ENCODE measurements at places on chromosomes 2 and 18. TPM values are rescaled to one million over a fixed set of nuclear protein-coding genes. Genes with fewer than 3 reads are reported as not detected.
A peak's percentile ranks its signal among the peaks of the same experiment; 100 is the strongest.

The ADCYAP1 gene
- 16.9 TPM for total RNA-seq

The CHRNG gene
- 3.5 TPM for total RNA-seq

The NCKAP5 gene
- total RNA-seq = 0.20 TPM

The CCDC141 gene
- 0.51 TPM for total RNA-seq

The MAPK4 gene
- total RNA-seq = 13.1 TPM

The USP34 gene
- 104 TPM for total RNA-seq

The FBXO36 gene
- total RNA-seq = 3.4 TPM

The MXD1 gene
- total RNA-seq = 15.8 TPM

The ERBB4 gene
- 1.8 TPM for total RNA-seq

GRCh38 chr2:86214503-86214832, 15.2 kb downstream of the MRPL35 start:
- no peak for DNase-seq

DNA sequence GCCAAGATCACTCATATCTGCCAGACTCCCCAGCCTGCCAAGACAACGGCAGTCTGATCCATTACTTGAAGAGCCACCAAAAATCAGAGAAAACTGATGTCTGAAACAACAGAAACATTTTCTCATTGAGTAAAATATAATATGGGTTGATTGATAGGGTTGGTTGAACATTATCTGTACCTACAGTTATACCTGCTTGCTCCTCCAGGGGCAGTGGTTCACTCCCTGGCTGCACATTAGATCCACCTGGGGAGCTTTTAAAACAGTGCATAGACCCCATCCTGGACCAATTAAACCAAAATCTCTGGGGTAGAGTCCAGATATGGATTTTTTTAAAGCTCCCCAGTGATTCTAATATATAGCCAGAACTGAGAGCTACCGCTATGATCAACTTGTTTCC, 43.6 kb upstream of the SLC14A2 start:
- DNase-seq = peak; percentile 23

DNA sequence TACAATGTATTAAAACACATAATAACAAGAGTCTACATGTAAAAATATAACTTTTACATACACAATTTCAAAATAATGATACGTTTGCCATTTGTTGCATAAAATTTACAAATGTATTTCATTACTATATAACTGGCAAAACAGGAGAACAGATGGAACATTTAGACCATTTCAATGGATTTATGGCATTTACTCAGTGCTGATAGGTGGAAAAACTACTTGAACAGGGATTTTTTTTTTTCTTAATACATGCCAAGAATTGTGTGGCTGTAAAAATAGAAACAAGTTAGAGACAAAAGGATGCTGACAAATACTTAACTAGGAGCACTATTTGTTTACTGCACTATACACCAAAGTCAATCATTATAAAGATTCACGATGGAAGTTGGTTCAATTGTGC, 266.8 kb upstream of the CCDC68 start:
- no peak for DNase-seq

DNA sequence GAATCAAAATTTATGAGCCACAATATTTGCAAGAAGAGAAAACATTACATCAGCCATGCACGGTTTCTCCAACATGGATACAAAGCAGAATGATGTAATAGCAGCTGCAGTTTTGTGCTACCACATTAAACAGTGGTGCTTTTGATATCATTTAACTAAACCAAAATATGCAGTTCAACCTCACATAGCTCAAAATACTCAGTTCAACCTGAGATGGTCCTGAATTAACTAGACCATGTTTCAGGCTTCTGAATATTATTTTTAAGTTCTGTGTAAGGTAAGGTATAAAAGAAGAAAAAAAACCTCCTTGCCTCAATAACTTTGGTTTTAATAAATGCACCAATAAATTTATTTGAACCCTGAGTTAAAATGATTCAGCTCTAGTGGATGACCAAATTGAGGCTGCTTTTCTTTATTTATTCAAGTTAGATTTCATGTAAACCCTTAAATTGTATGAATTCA, 18.8 kb upstream of the TSPYL6 start:
- no peak for DNase-seq

DNA sequence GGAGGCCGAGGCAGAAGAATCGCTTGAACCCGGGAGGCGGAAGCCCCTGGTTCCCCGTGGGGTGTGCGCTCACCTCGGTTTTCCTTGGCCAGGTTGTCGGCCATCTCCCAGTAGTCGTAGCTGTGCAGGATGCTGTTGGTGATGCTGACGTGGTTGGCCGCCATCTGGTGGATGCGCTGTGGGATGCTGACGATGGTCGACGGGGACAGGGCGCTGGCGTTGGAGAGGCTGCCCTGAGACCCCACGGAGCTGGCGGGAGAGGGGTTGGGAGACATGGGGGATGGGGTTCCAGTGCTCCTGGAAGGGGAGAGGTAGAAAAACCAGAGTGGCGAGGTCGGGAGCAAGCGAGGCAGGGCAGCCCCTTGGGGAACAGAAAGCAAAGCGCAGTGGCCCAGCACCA, 64.4 kb upstream of the REV1 start:
- peak; percentile 73 for DNase-seq

DNA sequence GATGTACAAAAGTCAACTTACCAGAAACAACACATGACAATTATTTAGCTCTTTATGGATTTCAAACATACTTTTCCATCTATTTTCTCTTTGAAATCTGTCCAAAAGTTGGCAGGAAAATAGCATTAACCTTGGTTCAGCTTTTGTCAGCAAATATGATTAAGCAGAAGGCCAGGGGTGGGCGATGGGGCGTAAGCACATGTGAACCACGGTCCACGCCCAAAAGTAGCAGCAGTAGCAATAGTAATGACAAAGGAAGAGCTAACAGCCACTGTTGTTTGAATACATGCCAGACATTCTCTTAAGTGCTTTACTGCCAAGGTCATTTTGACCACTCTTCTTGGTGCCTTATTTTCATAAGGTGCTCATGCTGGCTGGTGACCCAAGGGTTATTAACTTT, 73.5 kb downstream of the ANTXR1 start:
- no peak for DNase-seq

- no peak for DNase-seq
These were observed 220.1 kb downstream of the L3MBTL4 start for GRCh38 chr18:6194640-6195039.

DNA sequence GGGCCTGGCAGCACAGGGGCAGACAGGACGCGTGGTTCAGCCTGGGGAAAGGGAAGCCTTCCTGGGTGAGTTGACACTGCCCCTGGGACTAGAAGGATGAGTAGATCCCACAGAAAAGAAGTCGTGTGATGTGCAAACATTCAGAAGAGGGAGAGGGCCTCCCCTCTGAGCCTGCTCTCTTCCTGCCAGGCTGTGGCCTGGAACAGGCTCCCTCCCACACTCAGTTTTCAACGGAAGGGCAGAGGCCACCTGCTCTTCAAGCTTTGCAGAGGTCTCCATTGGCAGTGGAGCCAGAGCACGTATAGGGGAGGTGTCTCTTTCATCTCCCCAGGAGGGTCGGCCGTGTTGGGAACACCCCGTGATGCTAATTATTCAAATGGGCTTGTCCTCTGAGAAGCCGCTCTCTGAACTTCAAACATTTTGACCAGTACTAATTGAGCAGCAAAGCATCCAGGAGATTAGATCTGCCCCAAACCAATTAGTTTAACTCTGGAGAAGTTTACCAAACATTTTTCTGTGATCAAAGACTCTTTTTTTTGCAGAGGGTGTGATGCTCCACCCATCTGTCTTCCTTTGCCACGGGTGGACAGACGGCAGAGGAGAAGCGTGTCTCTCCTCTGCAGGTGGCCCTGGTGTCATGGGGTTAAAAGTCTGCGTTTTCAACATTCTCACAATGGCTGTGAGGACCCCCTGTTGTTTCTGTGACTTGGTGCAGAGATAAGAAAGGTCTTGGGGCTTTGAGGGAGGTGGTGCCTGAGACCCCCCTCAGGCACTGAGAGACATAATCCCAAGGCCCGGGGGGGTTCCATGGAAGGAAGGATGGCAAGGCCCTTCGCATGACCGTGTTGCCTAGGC, 29.5 kb upstream of the ODC1 start:
- no peak for DNase-seq

DNA sequence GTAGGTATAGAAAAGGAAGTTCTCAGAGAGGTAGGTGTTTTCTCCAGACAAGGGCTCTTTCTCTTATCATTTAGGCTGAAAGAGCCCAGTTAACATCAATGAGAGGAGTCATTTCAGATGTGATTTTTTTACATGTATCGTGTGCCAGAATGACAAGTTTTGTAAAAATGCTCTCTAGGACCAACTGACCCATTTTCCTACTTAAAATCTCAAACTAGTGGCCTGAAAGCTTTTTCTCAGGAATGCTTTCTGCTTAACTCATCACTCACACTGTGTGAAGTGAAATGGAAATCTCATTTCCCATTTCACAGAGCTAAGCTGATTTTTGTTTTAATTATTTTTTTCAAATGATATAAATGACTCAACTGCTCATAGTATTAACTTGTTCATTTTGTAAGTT, 128.7 kb upstream of the CYP26B1 start:
- DNase-seq = no peak

DNA sequence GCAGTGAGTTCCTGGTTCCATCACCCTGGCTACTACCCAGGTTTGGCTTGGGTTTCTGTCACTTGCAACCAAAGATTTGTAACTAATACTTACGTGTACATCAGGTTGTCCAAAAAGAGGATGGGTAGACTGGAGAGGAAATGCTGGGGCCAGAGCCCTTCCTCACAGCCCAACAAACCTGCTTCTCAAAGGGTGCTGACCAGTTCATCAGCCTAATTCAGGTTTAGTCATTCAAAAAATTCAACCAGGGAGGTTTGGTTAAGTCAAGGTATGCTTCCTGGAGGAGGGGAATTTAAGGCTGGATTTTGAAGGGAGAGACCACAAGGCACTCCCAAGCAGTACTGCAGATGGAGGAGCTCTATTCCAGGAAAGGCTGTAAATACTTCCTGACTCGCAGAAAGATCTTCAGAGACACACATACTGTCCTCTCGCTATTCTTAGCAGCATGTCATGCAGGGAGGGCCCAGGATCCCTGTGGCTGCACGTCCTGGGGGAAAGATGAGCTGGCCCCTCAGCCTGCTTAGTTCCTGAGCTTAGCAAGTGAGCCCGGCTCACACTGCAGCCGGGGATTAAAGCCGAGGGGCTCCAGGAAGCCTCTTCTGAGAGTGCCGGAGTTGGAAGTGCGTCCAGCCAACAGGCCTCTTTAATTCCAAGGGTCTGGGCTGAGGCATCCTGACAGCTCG, 40.0 kb upstream of the BIN1 start:
- no peak for DNase-seq

DNA sequence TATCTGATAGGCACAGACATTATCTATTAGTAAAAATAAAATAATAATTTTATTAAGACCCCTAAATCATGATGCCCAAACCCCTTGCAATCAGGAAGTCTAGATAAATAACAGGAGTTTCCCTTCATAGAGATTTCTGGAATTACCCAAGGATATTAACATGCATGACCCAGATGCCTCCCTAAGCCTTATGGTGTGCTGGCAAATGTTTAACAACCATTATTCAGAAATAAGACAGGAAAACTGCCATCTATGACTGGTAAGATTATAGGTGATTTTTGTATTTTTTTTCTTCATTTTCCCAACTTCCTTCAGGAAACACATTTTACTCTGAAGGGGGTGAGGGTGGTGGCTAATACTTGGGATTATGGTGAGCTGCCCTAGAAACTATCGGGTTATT, 2.7 kb upstream of the PPP1CB start:
- no peak for DNase-seq

- no peak for DNase-seq
These were observed 38.4 kb downstream of the TBC1D8 start for GRCh38 chr2:101112772-101113157.

GRCh38 chr2:45145073-45145899, 136.0 kb upstream of the SIX2 start:
- DNase-seq = no peak

GRCh38 chr2:7281231-7282201, 364.3 kb downstream of the RNF144A start:
- DNase-seq = no peak

Data from glutamatergic neuron (in vitro differentiated cells).